ENCODE measurements at places on chromosomes 6 and 20.

DNA sequence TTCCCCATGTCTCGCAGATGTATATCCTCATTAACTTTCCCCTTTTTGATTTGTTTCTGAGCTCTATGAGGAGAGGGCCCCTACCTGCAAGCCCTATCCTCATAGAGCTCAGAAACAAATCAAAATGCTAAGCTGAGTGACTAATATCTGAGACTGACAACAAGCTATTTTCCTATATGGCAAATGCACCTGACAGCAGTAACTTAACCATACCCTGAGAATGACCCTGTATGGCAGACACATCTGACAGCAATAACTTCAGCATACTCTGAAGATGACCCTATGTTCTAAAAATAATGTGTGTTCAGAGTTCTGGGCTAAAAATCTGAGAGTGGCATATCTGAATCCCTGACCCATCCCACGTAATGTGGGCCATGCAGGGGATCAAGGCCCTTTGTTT lies 79.0 kb upstream of the MEI4 start:
- DNase-seq = no peak

DNA sequence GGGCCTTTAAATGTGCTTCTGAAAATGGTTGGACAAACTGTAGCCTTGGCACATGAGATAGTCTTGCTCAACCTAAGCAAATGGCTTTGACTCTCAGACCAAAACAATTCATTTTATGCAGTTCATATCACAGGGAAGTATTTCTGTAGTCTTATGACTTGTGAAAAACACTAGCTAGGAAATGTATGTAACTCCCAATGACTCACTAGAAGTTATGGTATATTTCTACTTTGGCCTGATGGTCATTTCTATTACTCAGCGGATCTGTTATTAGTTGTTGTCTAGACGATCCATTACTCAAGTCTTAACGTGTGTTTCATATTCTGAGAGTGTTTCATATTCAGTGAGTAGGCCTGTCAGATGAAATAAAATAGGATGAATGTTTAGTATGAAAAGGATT lies 1333.5 kb downstream of the KHDRBS2 start:
- no peak for DNase-seq

- DNase-seq = no peak
Observed at GRCh38 chr6:52518279-52518945, 58.4 kb downstream of the TRAM2 start.

DNA sequence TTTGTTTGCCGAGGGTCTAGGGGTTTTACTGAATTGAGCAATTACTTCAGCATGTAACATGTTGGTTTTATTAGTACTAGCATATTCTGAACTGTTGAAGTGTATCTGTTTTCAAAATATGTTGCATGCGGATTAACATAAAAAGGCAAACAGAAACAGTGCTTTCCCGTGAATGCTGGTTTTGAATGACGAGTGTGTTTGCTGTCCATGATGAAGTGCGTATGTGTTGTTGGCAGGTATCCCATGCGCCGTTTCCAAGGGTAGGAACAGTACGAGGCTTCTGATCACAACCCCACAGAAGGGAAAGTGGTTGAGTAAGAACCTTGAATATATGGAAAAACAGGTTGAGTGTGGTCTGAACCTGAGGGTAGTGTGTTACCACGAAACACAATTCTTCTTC lies 232.9 kb downstream of the SAMD5 start:
- DNase-seq = no peak

GRCh38 chr20:5316188-5317158 lies at the start of gene PROKR2:
PROKR2 (minus strand) TSS chr20:5316954; CDS start chr20:5314369, 2,585 bp downstream.
- no peak for DNase-seq

DNA sequence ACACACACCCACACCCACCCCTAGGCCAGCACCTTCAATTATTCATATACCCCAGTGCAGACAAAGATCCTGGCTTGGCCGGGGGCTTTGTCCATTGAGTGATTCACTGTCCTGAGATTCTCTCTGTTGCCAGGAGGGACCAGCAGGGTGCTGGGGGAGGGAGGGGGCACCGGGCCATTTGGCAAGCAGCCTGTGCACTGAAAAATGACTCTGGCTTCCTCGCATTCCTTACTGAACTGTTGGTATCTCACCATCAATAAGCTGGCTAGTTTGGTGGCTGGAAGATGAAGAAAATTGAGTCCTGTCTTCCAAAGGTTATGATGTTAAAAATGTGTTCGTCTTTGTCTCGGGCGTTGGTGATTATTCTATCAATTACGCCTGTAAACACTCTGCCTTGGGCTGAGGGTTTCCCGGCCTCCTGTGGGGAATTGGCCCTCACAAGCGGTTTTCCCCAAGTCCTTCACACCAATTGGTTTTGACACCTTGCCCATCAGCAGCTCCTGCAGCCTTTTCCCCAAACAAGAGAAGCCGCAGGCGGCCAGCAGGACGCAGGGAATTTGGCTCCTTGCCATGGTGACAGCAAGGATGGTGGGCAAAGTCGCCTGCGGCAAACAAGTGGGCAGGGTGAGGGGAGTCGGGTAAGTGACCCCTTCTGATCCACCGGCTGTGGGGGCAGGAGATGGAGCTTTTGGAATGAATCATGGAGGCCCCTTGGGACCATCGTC lies 4.9 kb downstream of the VSTM2L start:
- no peak for DNase-seq

- no peak for DNase-seq
Observed at GRCh38 chr20:33883164-33883563, 72.0 kb downstream of the CHMP4B start.

DNA sequence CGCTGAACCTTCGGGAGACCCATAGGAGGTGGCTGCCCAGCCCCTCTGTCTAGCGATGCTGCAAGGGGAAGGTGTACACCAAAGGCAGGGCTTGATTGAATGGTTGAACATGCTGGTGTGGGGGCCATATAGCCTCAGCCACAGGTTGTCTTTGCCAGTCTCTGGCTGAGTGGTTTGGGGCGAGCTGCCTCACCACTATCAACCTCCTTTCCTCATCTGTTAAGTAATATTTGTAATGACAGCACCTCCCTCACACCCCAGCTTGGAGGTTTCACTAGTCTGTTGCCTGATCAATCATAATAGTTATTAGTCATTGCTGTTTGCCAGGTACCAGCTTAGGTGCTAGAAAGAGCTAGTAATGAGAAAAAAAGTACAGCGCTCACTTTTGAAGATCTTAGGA lies 11.8 kb upstream of the ZNF831 start:
- no peak for DNase-seq

- DNase-seq = no peak
Observed at GRCh38 chr6:75128878-75129570, 76.8 kb downstream of the COL12A1 start.

GRCh38 chr6:142302421-142303175 lies 791 bp downstream of the ADGRG6 start:
- no peak for DNase-seq

- no peak for DNase-seq
Observed at GRCh38 chr6:5205877-5206850, 54.6 kb downstream of the LYRM4 start.

- no peak for DNase-seq
Observed at GRCh38 chr20:47326658-47327268, 29.7 kb downstream of the ZMYND8 start.

DNA sequence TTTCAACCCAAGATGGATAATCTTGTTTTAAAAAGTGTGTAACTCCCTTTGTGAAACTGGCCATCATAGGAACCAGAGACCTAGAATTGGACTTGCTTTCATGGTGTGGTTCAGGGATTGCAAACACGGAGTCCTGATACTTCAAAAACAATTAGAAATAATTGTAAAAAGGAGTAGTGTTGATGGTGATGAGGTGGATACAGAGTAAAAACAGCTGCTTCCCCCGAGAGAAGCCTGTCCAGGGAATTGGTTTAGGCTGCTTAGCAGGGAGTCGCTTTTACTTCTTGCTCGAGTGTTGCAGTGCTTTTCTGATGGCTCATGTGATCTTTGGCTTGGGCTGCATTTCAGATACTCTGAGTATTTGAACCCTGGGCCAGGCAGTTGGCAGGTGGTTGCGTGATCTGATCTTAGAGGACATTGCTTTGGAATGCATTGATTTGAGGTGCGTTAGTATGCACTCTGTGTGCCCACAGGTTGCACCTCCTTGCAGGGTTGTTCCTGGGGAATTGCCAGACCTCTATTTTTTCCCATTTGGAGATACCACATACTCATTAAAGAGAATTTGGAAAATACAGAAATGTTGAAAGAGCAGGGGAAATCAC lies 19.5 kb downstream of the KIF3B start:
- no peak for DNase-seq

DNA sequence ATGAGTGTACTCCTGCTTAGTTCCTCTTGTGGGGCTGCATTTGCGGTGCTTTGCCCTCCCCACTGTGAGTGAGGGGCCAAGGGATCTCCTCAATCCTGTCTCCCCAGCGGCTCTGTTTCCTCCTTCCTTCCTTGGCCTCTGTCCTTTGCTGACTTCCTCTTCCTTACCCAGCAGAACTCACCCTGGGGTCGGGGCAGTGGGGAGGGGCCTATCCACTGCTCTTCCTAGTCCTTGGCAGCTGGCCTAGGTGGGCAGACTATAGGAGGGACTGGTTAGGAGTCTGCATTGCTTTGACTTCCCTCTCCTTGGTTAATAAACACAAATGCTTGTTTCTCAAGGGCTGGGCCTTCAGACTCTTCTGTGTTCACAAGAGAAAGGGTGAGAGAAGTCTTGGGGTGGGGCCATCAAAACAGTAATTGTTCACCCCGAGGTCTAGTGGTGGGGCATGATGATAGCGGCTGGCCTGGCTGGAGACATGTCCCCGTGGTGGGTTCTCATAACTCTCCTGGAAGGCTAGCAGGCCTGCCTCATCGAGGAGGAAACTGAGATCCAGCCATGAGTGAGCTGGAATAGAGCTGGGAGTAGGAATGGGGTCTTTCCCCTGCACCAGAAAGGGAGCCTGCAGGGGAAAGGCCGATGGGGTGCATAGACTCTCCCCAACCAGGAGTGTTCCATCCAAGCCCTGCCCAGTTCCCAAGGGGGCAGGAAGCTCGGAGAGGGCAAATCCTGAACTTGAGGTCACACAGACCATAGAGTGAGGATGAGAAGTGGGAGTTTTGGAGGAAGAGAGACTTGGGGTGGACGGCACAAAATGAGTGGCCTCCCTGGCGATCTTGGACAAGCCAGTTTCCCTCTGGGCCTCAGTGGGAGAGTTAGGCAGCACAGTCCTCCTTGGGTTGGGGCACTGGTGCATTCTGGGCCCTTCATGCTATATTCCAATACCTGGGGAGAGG lies 12.7 kb downstream of the FAM110A start:
- no peak for DNase-seq

GRCh38 chr20:56605261-56605996 lies 23.7 kb upstream of the TFAP2C start:
- no peak for DNase-seq

DNA sequence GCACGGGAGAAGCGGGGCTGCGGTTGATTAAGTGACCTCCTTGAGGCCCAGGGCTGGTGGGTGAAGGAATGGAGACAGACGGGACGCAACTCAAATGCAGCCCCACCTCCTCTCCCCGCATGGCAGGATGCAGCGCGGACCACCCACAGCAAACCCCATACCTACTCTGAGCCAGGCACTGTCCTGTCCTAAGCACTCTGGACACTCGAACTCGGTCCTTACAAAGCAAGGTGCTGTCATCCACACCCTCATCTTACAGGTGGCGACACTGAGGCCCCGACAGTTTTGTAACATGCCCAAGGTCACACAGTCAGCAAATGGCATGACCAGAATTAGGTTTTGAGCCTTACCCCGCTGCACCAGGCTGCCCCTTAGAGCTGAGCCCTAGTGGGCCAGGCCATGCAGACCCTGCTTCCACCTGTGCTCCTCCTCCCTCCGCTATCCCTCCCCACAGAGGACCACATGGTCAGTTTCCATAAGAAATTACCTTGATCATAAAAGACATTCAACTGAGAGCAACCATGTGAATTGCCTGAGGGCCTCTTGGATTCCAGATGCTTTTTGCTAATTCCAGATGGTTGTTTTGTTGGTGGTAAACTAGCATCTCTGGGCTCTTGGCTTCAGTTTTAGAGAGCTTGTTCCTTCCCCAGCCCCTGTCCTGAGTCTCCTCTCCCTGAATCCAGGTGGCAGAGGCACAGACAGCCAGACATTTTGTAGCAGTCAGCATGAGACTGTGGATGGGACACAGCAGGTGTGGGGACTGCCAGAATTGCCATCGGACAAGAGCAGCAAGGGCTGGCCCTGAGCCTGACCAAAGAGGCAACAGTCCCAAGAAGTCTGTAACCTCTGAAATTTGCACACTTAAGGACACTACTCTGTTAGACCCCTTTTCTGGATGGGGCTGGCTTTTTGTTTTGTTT lies 171.9 kb upstream of the PMEPA1 start:
- DNase-seq = no peak

DNA sequence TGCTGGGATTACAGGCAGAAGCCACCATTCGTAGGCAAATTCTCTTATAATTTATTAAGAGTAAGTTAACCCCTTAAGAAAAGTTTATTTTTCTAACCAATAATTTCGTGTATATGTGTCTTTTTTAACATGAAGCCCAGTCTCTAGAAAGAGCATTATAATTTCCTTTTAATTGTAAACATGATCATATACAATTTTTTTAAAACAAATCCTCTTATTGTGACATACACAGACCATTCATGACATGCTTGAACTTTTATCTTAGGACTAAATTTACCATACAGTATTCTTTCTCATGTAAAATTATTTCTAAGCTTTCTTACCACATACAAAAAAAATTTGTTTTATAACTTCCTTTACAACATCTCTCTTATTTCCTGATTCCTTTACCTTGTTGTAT lies 6.7 kb downstream of the ACOT13 start:
- no peak for DNase-seq

DNA sequence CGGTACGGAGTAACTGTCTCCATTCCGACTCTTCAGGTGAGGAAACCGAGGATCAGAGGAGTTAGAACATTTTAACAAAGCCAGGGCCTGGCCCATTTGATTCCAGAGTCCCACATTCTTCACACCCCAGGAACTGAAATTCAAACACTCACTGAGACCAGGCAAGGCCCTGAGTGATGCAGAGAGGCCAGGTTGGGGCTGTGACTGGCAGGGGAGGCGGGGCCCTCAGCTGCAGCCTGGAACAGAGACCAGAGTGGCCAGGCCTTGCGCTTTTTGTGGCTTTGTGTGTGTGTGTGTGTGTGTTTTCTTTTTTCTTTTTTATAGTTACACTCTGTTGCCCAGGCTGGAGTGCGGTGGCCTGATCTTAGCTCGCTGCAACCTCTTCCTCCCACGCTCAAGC lies 57.2 kb downstream of the BCAS4 start:
- no peak for DNase-seq

DNA sequence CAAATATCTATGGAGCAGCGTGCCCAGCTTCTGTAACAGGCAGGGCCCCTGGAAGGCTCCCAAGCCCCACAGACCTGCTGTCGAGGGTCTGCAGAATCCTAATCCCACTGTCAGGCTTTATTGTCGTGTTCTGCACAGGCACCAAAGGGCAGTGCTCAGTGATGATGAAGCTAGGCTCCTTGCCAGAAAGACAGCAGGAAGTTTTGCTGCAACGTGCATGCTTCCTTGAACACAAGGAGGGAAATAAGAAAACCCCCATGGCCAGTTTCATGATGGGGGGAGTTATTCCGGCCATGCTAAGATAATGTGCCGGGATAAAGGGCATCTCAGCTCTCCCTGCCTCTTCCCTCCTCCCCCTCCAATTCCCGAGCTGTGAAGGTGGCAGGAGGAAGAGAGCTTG lies 109.4 kb upstream of the KCNG1 start:
- DNase-seq = no peak

Data from hematopoietic multipotent progenitor cell treated with erythropoietin and hydrocortisone succinate and interleukin-3 and kit ligand, for 15 days (in vitro differentiated cells).